ENCODE measurements at places on chromosomes 5 and 9.

DNA sequence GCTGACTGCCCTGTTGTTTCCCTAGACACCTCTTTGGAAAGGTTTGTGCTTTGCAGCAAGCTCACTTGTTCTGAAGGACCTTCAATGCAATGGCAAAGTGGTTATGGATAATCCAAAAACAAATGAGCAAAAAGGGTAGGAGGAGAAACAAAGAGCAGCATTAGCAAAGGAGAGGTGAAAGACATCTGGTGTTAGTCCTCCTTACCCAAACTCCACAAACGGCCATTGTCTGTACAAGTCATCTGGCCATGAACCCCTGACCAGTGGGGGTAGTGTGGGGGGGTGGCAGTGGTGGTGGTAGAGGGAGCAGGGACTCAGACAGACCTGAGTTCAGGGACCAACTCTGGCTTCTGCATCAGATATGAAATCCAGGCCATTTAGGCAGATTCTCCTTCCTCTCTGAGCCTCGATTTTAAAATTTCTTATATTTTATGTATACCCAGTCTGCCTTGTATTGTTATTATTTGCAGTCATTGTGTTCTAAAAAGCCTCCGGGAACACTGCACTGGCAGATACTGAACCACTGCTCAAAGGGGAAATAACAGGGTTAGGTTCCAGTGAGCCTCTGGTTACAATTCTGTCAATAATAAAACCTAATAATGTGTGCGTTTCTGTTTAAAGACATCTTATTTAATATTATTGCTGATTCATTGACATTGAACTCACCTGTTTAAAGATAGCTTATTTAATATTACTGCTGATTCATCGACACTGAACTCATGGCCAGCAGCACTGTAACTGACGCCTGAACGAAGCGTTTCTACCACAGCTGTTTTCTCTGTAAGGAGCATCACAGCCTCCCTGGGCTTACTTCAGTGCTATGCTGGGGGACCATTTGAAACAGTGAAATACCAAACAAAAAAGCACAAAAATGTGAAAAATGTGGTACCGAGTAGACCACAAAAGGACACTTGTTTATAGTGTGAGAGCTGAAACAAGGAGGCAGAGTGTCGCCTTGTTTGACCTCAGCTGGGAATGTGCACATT, 156.0 kb downstream of the SEC61B start:
- no peak for DNase-seq

DNA sequence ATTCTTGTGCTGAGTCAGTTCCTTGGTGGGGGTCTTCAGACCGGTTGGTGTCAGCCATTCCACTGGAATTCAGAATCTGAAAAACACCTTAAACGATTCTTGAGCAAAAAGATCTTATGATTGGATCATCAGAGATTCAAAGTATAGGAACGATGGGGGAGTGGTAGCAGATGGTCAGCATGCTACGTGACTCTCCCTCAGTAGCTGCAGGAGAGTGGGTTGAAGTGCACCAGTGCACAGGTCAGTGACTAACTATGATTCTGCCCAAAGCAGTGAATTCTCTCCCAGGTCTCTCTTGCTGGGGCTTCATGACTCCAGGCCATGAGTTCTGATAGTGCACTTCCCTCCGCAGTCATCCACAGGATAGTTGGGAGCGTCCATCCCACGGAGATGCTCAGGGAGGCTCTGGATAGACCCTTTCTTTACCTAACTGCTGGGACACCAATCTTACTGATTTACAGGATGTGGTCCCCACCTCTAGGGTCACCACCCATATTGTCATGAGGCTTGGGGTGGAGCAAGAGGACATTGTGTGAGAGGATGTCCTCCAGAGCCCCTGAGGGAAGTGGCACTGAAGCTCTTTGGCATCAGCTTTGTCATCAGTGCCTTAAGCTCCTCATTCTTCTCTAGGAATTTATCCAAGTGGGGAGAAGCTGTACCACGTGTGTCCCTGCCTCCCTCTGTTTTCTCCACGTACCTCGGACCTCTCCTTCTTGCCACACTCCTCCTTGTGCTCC, 62.0 kb downstream of the RASGRF2 start:
- DNase-seq, result no peak

- no peak for DNase-seq
Observed at GRCh38 chr5:74052441-74053221, 426.6 kb downstream of the ARHGEF28 start.

DNA sequence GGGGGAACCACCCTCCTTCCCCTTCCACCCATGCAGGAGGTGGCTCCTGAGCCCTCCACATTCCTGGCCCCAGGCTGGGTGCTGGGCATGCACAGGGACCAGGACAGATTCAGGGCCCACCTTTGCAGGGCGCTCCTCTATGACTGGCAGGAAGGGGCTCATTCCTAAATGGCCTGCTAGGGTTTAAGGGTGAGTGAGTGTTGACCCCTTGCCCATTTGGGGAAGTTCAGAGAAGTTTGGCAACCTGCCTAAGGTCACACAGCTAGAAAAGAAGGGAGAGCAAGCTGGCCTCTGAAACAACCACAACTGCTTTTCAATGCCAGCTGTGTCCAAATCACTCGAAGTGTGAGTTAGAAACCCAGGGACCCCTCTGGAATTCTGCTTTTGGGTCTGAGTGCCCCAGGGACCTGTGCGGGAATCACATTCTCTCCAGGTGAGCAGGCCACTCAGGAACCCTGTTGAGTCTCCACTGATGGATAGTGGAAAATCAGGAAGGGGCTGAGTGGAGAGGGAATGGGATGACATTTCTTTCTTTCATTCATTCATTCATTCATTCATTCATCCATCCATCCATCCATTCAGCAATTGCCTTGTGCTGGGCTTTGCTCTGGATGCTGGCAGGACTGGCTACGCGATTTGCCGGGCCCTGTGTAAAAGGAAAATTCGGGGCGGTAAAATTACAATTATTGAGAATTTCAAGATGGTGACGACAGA, 191.9 kb downstream of the C9orf50 start:
- no peak for DNase-seq

DNA sequence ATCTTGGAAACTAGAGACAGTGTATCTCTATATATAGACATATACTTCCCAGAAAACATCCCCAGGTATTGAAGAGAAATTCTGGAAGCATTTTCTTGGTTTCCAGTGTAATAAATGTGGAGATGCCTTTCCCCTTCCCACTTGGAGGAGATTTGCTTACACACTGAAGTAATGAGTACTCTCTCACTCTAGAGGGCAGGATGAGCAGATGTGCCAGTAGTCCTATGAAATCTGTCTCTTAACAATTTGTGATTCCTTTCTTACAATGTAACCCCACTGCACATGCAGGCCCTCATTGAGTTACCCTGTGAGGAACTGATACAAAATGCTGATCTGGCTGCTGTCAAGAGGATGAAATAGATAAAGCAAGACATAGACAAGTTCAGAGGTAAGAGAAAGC, 567.2 kb downstream of the SLCO4C1 start:
- no peak for DNase-seq

- no peak for DNase-seq
Observed at GRCh38 chr9:111297066-111297824, 32.8 kb downstream of the OR2K2 start.

GRCh38 chr5:28574606-28575005, 1536.2 kb upstream of the CDH9 start:
- DNase-seq, result no peak

DNA sequence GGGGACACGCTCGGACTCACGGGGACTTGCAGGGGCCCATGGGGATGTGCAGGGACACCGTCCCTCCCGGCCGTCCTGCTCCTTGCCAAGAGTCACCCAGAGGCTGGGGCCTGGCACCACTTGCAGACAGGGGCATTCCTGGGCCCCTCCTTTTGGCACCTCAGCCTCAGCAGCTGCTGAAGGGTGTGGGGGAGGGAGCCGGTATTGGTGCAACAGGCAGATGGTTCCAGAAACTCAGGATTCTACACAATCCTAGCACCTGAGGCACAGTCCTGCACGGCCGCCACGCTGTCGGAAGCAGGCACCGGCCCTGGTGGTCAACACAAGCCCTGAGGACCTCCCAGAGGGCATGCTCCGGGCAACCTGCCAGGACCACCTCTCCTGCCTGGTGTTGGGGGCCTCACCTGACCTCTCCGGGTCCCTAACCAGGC, 19.3 kb upstream of the SLC12A7 start:
- no peak for DNase-seq

GRCh38 chr9:75927356-75927755, 36.9 kb downstream of the PCSK5 start:
- no peak for DNase-seq

Measured in hippocampal formation (tissue), 2 donors.